ENCODE measurements at places on chromosomes 4 and X.

GRCh38 chr4:153634738-153635353 is 49.2 kb upstream of the TLR2 start:
- DNase-seq, result no peak

DNA sequence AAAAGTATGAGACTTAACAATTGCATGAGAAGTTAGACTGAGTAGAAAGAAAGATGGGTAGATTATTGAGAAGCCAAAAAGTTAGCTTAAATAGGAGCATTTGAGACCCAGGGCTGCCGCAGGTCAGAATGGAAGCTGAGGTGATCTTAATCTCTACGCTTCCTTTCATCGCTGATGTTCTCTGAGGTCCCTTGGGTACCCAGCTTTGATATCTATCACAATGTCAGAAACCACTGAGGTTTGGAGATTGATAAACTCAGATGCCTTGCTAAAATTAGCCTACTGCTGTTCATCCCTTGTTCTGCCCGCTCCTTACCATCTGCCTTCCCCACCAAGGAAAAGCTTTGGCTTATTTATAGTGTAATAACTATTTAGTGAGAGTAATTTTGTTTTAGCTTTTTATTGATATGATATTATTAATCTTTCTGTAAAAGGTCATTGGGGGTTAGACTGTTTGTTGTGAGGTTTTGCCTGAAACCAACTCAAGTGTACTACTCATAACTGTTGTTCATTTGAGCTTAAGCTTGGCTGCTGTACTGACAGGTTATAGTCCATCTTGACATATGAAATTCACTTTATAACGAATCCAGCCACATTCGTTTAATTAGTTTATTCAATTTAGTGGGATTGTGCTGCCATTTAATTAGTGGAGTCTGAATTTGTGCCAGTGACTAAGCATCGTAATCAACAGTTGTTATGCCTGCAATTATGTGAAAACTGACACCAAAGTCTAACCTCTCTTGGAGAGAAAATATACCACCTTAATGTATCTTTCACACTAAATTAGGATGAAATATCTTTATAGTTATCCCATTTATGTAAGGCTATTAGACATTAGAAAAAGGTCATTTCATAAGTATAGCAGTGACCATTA is 15.1 kb downstream of the MCUB start:
- DNase-seq, result no peak

DNA sequence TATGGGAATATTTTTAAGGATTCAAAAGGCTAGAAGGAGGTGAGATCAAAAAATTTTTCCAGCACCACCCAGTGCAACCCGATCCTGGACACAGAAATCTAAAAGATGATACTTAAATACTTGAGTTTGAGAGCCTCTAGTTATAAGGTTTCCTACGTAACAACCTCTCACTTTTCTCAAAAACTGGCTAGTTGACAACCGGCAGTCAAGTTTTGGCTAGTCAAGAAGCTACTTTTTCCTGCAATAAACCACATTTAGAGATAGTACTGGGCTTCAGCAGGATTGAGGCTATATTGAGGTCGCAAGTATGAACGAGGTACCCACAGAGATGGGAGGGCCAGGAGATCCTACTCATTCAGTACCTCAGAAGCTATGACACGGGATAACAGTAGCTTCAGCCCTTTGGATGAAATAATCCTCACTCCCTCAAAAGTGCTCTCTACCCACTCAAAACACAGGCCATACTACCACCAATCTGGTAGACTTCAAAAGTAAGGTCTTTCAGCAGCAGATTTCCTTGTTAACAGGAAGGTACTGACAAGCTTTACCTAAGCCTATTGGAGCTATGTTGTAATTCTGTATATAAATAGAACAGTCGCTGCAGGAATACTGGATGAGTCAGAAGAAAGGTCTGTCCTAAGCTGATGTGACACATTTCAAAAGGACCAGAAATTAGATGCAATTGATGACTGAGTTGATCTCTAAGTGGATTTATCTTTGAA is 1.5 kb upstream of the TSPAN5 start:
- no peak for DNase-seq

DNA sequence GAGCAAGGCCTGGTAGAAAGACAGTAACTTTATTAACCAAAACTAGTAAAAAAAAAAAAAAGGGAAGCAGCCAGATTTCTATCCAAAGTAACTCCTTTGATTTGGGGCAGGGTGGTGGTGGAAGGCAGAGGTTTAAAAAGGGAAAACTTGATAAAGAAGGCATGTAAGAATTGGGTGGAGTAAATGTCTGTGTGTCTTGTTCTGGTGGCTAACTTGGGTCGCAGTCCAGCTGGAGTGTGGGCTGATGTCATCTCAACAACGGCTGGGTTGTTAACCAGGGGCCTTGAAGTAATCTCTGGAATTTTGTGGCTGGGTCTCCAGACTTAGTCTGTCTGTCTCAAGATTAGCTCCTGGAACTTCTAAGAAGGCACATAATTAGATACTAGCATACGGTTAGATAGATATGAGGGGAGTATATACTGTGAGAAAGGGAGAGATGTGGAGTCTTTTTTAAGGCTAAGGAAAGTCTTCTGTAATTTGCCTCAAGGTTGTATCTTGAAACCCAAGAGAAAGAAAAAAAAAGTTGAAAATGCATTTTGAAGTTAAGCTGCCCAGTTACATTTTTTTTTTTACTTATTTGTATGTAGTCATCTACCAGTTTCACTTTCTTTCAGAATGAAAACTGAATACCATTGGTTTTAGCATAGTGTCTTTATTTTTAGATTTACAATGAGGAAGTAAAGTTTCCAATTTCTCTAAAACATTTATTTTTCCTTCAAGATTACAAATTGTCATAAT is 48.3 kb downstream of the MTHFD2L start:
- DNase-seq, result no peak

- DNase-seq, result no peak
These were observed 92.8 kb downstream of the EVC2 start for GRCh38 chr4:5615496-5616075.

DNA sequence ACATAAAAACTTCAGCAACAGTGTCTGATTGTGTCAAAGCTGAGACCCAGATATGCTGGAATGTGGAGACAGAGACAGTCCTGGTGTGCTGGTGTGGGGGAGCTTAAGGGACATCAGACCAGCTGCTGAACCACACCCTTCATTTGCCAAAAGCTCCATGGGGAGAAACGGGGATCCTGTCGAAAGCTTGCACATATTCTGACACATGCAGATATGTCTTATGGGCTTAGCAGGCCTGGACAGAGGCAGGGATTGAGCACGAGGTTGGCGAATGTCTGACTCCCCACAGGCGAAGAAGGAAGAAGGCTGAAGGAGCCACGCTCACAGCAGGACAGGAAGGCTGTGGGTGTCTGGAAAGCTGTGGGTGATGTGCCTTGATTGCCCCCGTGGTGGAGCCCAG is 72.1 kb upstream of the ACSL1 start:
- DNase-seq, result no peak

DNA sequence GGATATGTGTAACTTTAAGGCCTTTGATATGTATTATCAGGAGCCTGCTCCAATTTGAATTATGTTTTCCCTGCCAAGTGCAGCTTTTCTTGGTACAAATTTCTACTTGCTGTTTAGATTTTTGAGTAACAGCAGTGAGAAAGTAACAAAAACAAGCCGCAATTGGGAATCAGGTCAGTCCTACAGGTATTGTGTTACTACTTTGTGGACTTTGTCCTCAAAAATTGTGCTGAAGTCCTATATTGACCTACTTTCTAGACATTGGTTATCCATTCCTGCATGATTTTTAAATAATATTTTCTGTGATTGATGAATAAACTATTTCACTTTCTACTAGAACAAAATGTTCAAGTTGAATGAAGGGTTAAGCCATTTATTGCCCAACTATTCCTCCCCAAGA is 5.7 kb downstream of the CDKN2AIP start:
- DNase-seq, result no peak

- DNase-seq, result no peak
These were observed 65.6 kb upstream of the PGM2 start for GRCh38 chr4:37760840-37761239.

DNA sequence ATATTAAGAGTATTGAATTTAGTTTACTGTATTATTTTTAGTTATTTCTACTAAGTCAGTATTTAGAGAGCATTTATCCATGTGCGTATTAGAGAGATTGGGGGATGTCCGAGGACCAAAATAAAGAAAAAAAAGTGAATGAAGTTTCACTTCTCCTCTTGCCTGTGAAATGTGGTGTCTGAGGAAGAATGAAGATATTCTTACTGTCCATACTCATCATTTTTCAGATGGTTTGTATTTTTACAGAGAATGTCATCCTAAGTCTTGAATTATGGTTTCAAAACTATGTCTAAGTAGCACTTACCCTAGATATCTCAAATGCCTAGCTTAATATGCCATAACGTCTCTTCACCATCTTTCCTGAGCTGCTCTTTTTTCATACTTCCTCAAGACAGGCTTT is 854.3 kb downstream of the C4orf33 start:
- DNase-seq, result no peak

DNA sequence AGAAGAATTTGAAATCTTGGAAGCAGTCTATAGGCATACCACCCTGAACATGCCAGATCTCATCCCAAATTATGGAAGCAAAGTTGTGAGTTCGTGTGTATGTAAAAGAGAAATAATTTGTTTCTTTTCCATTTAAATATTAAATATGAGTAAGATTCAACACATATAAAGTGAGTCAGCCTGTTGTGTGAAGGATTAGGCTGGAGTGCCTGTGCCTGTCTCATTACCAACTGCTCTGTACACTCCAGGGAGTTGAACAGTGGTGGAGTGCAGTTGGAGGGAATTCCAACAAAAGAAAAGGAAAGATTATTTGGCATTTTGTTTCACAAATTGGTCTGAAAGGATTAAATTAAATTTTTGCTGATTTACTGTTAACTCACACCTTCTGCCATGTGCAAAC is 435.6 kb downstream of the FAT4 start:
- DNase-seq, result no peak

DNA sequence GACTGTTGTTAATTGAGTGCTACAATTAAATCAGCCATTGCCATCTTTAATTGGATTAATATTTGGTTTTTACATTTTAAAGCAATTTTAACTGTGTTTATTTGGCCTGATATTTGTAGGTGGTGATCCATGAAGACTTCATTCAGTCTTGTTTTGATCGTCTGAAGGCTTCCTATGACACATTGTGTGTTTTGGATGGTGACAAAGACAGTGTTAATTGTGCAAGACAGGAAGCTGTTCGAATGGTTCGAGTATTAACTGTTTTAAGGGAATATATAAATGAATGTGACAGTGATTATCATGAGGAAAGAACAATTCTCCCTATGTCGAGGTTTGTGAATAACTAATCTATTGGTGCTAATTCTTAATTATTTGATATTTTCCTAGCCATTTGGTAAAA is 82.6 kb downstream of the USP9X start:
- DNase-seq, result no peak

GRCh38 chr4:89625599-89626293 is 211.2 kb downstream of the SNCA start:
- DNase-seq, result no peak

GRCh38 chr4:41887821-41888686 is 47.2 kb upstream of the TMEM33 start:
- no peak for DNase-seq

DNA sequence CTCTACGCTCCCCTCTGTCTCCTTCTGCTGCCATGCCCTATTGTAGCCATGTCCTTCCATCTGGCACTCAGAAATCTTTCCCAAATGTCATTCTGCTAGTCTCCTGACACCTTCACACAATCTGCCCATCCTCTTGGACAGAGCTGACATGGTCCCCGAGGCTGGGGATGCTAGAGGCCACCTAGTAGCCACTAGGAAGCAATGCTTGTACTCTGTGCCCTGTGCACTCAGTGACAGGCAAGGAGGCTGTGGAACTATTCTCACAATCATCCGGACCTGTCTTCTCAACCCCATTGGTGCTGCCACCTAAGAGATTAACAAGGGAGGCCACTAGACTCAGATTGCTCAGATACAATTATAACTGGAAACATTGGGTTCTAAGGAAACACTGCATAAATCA is 112.6 kb upstream of the TMEM164 start:
- no peak for DNase-seq

DNA sequence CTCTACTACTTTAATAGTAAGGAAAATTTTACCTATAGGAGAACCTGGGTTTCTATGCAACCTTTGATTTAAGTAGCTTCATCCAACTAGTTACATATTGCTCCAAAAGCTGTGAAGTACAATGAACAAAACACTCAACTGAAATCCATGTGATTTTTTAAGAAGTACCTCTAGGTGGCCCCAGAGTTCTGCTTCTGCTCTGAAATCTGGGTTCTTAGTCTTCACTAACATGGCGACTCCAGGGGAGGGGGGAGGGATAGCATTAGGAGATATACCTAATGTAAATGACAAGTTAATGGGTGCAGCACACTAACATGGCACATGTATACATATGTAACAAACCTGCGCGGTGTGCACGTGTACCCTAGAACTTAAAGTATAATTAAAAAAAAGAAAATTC is 73.4 kb upstream of the MAGEB2 start:
- no peak for DNase-seq

GRCh38 chr4:182875453-182876405 is 41.5 kb downstream of the DCTD start:
- no peak for DNase-seq

DNA sequence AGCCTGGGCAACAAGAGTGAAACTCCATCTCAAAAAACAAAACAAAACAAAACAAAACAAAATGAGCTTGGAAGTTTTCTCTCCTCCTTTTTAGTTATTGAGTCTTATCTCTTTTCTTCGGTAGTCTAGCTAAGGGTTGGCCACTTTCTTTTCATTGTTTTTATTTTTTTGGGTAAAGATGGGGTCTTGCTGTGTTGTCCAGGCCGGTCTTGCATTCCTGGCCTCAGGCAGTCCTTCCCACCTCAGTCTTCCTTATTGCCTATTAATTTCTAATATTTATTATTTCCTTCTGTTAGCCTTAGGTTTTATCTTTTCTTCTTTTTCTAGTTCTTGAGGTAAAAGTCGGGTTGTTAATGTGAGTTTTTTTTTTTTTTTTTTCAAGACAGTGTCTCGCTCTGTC is 16.4 kb downstream of the METAP1 start:
- DNase-seq, result no peak

GRCh38 chr4:165433529-165433928 is 54.7 kb downstream of the CPE start:
- DNase-seq, result no peak

- DNase-seq, result no peak
These were observed 49.4 kb upstream of the PRDM5 start for GRCh38 chr4:120971884-120972283.

DNA sequence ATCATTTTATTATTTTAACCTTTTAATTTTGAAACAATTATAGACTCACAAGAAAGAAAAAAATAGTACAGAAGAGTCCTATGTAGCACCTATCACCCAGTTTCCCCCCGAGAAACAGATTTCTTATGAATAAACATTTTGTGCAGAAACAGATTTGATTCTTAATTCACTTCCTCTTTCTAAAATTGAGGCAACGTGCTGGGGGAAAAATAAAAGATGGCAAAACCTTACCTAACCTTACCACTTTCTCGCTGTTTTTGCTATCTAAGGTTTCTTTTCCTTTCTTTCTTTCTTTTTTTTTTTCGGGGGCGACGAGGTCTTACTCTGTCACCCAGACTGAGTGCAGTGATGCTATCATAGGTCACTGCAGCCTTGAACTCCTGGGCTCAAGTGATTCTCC is 4.3 kb upstream of the CLNK start:
- DNase-seq, result no peak

Measured in brain pericyte (primary cell).